ENCODE measurements at places on chromosomes 7 and 10.

DNA sequence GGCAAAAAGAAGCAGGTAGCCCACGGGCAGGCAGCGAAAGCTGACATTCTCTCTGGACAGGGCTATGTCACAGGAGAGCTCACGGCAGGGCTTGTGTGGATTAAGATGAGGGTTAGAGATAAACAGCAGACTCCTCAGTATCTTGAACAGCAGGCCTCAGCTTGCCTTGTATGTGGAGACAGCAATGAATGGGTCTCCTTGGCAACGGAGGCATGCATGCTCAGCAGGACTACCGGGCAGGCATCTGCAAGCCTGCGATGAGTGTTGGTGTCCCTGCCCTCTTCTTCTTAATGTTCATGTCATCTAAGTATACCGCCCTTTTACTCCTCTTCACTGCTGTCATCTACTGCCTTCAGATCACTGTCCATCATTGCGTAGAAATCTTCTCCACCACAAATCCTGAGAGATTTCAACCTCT is 81.9 kb upstream of the C1GALT1 start:
- peak; percentile 58 for DNase-seq

GRCh38 chr7:6359021-6359420 is 86.6 kb upstream of the CYTH3 start:
- DNase-seq, result no peak

DNA sequence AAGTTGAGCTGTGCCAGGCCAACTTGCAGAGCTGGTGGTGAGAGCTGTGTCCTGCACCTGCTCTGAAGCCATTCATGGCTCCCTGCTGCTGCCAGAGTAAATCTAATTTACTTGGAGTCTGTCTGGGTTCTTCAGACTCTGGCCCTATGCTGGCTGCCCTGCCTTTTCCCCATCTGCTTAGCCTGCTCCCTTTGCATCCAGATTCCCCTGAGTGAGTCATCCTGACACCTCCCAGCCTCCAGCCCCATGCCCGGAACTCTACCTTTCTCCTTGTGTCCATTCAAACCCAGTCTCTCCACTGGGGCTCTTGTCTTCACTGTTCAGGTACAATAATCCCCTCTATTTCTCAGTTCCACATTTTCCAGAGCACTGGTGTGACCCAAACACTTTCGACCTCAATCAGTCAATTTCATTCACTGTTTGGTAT is 434.4 kb upstream of the ZMIZ1 start:
- peak; percentile 29 for DNase-seq

- no peak for DNase-seq
Measured at GRCh38 chr7:141945356-141945755, 1.4 kb downstream of the CLEC5A start.

- no peak for DNase-seq
Measured at GRCh38 chr10:70742537-70743429, 42.4 kb downstream of the TBATA start.

DNA sequence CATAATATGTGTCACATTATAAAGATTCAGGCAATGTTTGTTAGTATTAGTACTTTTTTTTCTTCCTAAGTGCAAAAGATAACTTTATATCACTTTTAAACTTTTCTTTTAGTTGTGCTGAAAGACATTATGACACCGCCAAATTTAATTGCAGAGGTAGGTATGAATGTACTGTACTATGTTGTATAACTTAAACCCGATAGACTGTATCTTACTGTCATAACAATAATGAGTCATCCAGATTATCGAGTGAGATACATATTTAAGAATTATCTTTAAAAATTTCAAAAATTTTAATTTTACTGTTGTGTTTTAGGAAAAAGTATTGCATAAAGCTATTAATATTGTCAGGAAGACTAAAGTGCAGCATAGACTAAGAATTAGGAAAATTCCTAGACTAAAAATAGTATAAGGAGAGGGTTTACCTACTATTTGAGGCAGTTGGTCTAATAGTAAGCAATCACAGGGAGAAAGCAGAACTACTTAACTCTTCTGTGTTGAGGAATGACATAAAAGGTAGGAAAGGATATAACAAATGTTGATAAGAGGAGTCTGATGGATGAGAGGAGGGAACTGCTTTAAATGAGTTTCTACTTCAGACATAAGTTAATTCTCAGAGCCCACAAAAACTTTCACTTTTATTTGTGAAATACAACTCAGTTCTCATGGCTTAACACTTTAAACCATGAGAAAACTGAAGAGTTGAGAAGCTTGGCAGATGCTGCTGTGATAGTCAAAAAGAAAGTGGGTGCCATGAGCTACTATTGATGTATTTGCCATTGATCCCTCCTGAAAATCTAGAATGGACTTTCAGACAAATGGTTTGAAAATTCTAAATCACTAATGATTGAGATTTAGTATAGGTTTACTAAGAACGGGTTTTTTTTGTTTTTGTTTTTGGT is 67.8 kb downstream of the PTEN start:
- DNase-seq, result no peak

DNA sequence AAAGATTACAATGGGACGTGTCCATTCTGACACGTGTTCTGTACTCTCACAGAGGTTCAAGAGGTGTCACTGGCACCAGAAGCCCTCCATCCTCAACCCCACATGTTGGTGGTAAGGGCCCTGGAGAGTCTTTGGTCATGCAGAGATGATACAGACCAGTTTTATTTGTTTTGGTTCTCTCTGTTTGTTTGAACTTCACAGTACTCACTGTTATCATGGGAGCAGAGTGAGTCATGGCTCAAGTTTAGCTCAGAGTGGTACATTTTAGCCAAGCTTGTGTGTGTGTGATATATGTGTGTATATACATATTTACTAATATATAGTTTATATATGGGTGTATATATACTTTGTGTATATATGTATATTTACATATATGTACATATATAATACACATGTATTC is 935.6 kb downstream of the GRID1 start:
- no peak for DNase-seq

GRCh38 chr7:10521306-10521705 is 452.4 kb upstream of the PHF14 start:
- DNase-seq, result no peak

- no peak for DNase-seq
Measured at GRCh38 chr7:99196536-99197258, 11.2 kb downstream of the KPNA7 start.
